ENCODE measurements at places on chromosomes 2 and 18.

GRCh38 chr18:57218281-57218680 lies 71.4 kb downstream of the BOD1L2 start:
- no peak for DNase-seq

GRCh38 chr18:24018299-24018886 lies 3.8 kb downstream of the TTC39C start:
- no peak for DNase-seq

- no peak for DNase-seq
Measured at GRCh38 chr2:12856934-12857601, 140.3 kb downstream of the TRIB2 start.

- DNase-seq: peak; percentile 27
Measured at GRCh38 chr2:54103454-54104314, 11.7 kb upstream of the ACYP2 start.

- no peak for DNase-seq
Measured at GRCh38 chr2:148338541-148338940, 306.0 kb upstream of the EPC2 start.

- no peak for DNase-seq
Measured at GRCh38 chr2:218981390-218981880, 3.5 kb downstream of the FEV start.

Measured in right cardiac atrium (tissue), 5 donors.